ENCODE measurements at places on chromosomes 16 and 17.

GRCh38 chr16:83817022-83817421, 9.2 kb downstream of the HSBP1 start:
- DNase-seq = no peak

GRCh38 chr17:65279456-65279855, 142.3 kb downstream of the RGS9 start:
- DNase-seq = no peak

GRCh38 chr17:80750263-80750662, 205.6 kb downstream of the RPTOR start:
- DNase-seq = no peak

GRCh38 chr16:86199182-86199581, 300.2 kb downstream of the IRF8 start:
- DNase-seq = no peak
